Activated naive CD4-positive, alpha-beta T cell (primary cell): ENCODE measurements at places on chromosomes 1 and 21.

- no peak for DNase-seq
Measured at GRCh38 chr21:43753439-43753799, 22.7 kb downstream of the CSTB start.

DNA sequence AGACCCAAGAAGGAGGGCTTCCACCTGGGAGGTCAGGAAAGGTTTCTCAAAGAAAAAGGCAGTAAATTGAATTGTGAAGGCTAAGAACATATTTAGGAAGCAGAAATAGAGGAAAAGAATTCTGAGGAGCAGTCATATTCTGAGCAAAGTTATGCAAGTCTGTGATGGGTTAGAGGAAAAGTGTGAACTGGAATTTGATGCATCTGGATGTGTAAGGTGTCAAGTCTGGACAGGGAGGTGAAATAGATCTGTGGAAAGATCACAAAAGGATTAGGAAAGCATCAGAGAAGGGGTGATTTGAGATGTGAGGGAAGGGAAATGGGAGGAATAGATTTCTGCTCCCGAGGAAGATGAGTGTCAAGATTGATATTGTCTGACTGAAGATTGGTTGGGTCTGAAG, 18.1 kb upstream of the PRDM2 start:
- DNase-seq, result no peak

- DNase-seq, result no peak
Measured at GRCh38 chr1:7517611-7518330, 253.3 kb upstream of the VAMP3 start.

GRCh38 chr1:99827970-99828369, 22.2 kb upstream of the AGL start:
- DNase-seq, result no peak

GRCh38 chr1:38173848-38174247, 127.3 kb upstream of the POU3F1 start:
- no peak for DNase-seq
